ENCODE measurements at places on chromosomes 1 and 21. TPM values are rescaled to one million over a fixed set of nuclear protein-coding genes. Genes with fewer than 3 reads are reported as not detected.

SPRR2E gene
- not detected for total RNA-seq

GMEB1 gene
- total RNA-seq = 6.3 TPM

CSMD2 gene
- 5.1 TPM for total RNA-seq

KCNJ9 gene
- total RNA-seq = not detected

DMBX1 gene
- not detected for total RNA-seq

S100A7 gene
- not detected for total RNA-seq

Measured in adrenal gland (tissue), 19 donors.